Pulmonary artery endothelial cell (primary cell): ENCODE measurements at places on chromosomes 3 and 15. TPM values are rescaled to one million over a fixed set of nuclear protein-coding genes. Genes with fewer than 3 reads are reported as not detected.

- DNase-seq: no peak
These were observed 945.7 kb upstream of the CFAP20DC start for GRCh38 chr3:59995563-59995962.

DNA sequence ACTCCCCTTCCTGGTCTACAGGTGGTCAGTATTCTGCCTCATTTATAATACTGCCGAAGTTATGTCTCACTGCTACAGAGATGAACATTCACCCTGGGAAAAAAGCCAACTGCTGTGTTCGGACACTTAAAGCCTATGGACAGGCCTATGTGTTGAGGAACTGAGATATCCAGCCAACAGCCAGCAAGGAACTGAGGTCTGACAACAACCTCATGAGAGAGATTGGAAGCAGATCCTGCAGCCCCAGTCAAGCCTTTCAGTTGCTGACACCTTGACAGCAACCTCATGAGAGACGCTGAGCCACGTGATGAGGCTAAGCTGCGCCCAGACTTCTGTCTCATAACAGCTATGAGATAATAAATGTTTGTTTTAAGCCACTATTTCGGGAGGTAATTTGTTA lies 18.2 kb upstream of the FHIT start:
- DNase-seq: no peak

DNA sequence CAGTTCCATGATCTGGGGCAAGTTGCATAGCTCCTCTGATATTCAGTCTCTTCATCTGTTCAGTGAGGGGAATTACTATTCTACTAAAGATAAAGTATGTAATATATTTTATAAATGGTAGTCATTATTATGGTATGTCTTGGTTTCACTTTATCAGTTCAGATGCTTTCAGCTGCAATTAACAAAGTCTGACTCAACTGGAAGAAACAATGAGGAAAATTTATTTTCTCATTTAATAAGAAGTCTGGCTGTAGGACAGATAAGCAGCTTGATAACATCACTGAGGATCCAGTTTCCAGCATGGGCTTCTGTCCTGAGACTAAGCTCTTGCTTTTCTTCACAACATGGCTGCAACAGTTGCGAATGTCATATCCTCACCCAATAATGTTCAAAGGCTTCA lies 354.3 kb upstream of the TRIM42 start:
- no peak for DNase-seq

GRCh38 chr15:32743411-32744140 lies 25.8 kb downstream of the GREM1 start:
- DNase-seq: no peak

GRCh38 chr3:42936157-42936981 lies 30.4 kb downstream of the ZNF662 start:
- no peak for DNase-seq

DNA sequence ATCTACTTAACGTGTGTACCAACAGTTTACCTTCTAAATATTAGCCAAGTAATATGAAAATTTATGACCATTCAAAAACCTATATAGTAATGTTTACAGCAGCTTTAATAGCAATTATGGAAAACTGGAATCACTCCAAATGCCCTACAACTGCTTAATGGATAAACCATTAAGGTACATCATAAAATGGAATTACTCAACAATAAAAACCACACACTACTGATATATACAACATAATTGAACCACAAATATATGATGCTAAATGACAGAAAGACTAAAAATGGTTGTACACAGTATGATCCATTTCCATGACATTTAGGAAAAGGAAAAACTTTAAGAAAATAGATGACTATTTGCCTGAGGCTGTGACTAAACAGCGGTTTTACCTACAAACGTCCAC lies 467.1 kb upstream of the EPHA6 start:
- no peak for DNase-seq

- no peak for DNase-seq
These were observed 117.8 kb upstream of the PRICKLE2 start for GRCh38 chr3:64342940-64343688.

- DNase-seq: no peak
These were observed 5.5 kb downstream of the TM2D3 start for GRCh38 chr15:101646672-101647071.

- no peak for DNase-seq
These were observed 25.4 kb upstream of the SLC25A26 start for GRCh38 chr3:66195347-66195783.

DNA sequence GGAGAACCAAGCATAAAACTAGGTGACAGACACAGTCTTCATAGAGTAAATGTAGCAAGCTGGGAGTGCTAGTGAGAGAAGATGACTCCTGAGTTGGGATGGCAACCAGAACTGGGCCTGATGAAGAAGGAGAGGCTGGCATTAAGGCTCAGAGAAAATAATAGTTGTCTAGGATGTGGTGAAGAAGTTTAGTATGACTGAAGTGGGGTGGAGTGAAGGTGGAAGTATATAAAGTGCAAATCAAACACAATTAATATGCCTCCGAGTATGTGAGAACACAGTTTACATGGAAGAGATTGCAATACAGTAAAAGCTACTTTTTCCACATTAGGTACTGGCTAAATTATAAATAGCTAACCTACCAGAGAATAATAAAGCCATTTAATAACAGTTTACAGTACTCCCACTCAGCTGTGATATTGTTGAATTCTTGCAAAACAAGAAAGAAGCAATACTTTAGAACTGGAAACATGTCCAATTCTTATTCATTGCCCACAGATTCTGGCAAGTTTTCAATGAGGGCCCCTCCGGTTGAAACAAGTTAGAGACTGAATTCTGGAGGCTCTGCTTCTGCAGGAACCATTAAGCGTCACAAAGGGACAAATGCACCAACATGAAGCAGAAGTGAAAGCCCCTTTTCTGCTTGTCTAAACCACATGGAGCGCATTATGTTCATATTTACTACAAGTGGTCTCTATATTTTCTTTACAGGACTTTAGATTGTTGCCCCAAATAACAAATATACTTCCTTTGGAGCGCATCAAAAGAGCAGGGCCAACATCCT lies 243.7 kb downstream of the SLC9A9 start:
- no peak for DNase-seq

GRCh38 chr15:99343881-99344551 lies 92.7 kb downstream of the LRRC28 start:
- no peak for DNase-seq

DNA sequence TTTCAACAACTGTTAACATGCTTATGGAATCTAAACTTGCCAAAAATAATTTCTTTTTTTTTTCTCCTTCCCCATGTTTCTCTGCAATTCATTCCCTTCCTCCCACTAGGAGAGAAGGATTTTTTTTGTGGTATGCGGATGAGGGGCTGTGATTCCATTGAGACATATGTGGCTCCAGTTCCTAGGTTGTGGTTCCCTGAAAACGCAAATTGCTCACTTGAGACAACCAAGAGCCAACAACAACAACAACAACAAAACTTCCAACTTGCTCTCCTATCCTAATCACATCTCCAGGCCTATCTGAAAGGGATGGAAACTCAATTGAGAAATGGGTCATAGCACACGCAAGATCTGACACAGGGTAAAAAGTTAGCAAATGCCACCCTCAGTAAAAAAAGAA lies 406.5 kb upstream of the TGFBR2 start:
- no peak for DNase-seq

- DNase-seq: no peak
These were observed 31.4 kb downstream of the ARIH2 start for GRCh38 chr3:48950051-48950450.

GRCh38 chr15:79916502-79917132 lies 19.8 kb upstream of the MTHFS start:
- no peak for DNase-seq

- no peak for DNase-seq
These were observed 50.1 kb downstream of the CMSS1 start for GRCh38 chr3:99867594-99868310.

- no peak for DNase-seq
These were observed 106.8 kb downstream of the BBX start for GRCh38 chr3:107629566-107629965.

DNA sequence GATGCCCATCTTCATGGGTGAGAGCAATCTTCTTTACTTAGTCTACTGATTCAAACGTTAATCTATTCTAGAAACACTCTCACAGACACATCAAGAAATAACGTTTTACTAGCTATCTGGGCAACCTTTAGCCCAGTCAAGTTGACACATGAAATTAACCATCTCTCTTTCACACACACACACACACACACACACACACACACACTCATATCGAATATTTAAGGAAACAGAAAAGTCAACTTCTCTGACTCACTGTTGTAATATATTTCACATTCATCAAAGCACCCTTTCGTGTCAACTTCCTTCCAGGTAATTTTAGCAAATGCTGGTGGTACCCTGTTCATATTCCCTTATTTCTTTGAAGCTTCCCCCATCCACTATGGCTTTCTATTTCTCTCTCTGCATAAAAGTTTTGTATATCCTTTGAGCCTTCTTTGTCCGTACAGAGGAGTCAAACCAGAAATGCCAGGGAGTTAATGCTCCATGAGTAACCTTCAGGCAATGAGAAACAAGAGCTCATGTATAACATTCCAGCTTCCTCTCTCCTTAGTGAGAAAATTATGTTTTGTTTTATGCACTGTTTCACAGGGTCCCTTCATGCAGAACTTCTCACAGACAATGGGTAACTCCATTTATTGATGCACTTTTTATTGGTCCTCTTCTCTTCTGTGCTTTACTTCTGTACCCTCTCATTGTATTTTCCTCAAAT lies 335.5 kb upstream of the CBLB start:
- DNase-seq: no peak

GRCh38 chr3:175149675-175150074 lies 290.5 kb downstream of the NAALADL2 start:
- DNase-seq: no peak

GRCh38 chr3:110859993-110860392 lies 211.6 kb upstream of the NECTIN3 start:
- no peak for DNase-seq

- DNase-seq: no peak
These were observed 176.2 kb downstream of the EFHB start for GRCh38 chr3:19757773-19758172.

DNA sequence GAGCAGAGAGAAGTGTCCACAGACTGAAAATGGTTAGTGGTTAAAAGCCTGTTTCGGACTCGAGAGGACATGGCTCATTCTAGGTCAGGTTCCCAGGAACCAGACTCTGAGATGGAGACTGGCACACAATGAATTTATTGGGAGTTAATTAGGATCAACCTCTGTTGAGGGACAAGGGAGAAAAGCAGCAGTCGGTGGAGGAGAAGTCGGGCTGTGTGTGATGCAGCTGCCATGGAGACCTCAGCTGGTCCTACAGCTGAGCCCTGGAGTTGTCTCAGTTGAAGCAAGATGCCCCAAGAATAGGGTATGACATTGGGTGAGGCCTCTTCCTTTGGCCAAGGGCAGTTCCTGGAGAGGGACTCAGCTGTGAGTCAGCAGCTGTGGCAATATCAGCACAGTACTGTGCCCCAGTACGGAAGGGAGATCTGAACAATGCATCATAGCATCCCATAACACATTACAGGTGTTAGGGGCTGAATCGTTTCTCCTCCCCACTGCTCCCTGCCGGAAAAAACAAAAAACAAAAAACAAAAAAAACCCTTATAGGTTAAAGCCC lies 105.4 kb downstream of the ABHD5 start:
- no peak for DNase-seq

GRCh38 chr3:171459137-171459941 lies 866 bp downstream of the TNIK start:
- DNase-seq: no peak

DNA sequence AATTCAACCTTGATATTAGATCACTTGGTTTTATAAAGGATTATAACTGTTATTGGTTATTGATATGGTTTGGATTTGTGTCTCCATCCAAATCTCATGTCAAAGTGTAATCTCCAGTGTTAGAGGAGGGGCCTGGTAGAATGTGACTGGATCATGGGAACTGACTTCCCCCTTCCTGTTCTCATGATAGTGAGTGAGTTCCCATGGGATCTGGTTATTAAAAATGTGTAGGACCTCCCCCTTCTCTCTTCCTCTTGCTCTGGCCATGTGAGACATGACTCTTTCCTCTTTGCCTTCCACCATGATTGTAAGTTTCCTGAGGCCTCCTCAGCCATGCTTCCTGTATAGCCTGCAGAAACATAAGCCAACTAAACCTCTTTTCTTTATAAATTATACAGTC lies 136.0 kb upstream of the UBE2E2 start:
- DNase-seq: no peak

- no peak for DNase-seq
These were observed 3.9 kb downstream of the LRRK1 start for GRCh38 chr15:100923076-100923475.

GRCh38 chr3:100966049-100966491 lies 27.2 kb downstream of the ABI3BP start:
- no peak for DNase-seq

DNA sequence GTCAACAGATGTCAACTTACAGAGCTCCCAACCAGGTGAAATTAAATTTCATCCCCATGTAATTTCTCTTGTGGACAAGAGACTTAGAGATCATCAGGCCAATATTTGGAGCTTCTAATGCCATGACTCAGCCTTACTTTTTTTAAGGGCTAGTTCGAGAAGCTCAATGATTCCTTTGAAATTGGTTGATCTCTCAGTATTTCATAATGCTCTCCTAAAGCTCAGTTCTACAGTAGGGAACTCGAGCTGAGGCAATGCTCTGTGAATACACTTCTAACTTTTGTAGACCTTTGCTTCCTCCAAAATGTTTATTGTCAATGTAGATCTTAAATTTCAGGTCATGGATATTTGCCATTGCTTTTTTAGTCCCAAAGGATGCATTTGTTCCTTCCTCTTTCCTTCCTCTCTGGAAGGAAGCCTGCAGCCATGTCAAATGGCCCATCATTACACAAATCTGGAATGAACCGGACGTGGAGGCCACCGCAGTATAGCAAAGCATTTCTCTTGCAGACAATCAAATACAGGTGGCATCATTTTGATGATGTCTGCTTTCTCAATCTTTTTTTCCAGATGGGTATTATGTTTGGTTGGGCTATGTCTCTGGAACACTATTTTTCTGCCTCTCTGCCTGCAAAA lies 28.3 kb downstream of the STARD5 start:
- DNase-seq: no peak

- no peak for DNase-seq
These were observed 1.5 kb downstream of the ATG3 start for GRCh38 chr3:112560307-112560706.

GRCh38 chr3:100040451-100041225 lies 73.7 kb downstream of the FILIP1L start:
- no peak for DNase-seq

GRCh38 chr15:90071220-90071807 lies 31.0 kb downstream of the IDH2 start:
- DNase-seq: peak; percentile 72

Gene GOLGA6L7
- not detected in 2 replicates for total RNA-seq

Gene TM6SF1
- 35.1 and 46.6 TPM in 2 replicates for total RNA-seq

Gene TJP1
- total RNA-seq: 60.7 and 66.9 TPM in 2 replicates

Gene SLC28A1
- total RNA-seq: not detected in 2 replicates

Gene CCDC54
- total RNA-seq: not detected in 2 replicates

Gene GPR62
- 0.07 TPM in 2 replicates for total RNA-seq

Gene CLDN16
- 0.04 TPM in 1 of 2 replicates, not detected in the other for total RNA-seq

Gene ZNF770
- total RNA-seq: 36.9 and 40.7 TPM in 2 replicates

Gene UPK1B
- total RNA-seq: not detected in 2 replicates

Gene CFAP20DC
- total RNA-seq: 1.1 and 2.3 TPM in 2 replicates

Gene FBXO40
- under 0.01 TPM in 1 of 2 replicates, not detected in the other for total RNA-seq

Gene SH3GL3
- 0.07 TPM in 1 of 2 replicates, not detected in the other for total RNA-seq

Gene C3orf62
- 1.2 and 1.4 TPM in 2 replicates for total RNA-seq
